ENCODE measurements at places on chromosomes 1 and 21.

GRCh38 chr1:68785328-68785727, 288.4 kb upstream of the DEPDC1 start:
- no peak for DNase-seq

DNA sequence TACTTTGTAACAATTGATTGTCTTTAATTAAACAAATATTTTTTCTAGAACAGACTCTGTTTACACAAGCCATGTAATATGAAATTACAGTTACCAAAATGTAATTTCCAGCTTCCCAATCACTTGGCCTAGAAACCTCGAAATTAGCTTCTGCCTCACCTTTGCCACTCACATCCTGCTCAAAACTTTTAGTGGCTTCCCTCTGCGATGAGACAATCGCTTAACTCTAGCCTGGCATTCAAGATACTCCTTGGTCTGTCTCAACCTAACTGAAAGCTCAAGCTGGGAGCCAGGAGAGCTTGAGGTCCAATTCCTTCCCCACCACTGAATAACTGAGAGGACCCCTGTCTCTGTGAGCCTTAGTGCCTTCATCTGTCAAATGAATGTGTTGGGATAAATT, 42.8 kb downstream of the GFI1 start:
- no peak for DNase-seq

- DNase-seq: no peak
Observed at GRCh38 chr1:243281672-243282071, 25.8 kb downstream of the SDCCAG8 start.

- DNase-seq: no peak
Observed at GRCh38 chr1:67560580-67561255, 124.3 kb upstream of the GADD45A start.

DNA sequence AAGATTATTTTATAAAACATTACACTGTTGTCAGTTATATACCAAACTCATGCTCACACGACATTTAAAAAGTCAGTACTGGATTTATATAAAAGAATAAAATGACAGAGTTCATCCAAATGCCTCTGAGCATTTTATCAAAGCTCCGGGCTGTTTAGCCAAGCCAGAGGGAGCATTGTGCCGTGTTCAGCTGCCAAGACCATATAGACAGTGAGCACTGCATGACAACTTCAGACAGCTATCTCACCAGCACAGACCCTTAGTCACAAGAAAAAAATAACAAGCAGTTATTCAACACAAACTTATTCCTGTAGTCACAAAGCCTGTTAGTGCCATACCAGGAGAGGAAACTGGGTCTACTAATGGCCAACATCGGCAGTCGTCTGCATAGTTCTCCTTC, 88.0 kb upstream of the PBX1 start:
- no peak for DNase-seq

All from NCI-H748 treated with DMSO at 0.1 percent for 48 hours (cell line).